Mesenteric fat pad (tissue), 1 donor: ENCODE measurements at places on chromosomes 11 and 22.

GRCh38 chr11:111379602-111380136 lies 594 bp upstream of the POU2AF1 start:
- no peak for DNase-seq

DNA sequence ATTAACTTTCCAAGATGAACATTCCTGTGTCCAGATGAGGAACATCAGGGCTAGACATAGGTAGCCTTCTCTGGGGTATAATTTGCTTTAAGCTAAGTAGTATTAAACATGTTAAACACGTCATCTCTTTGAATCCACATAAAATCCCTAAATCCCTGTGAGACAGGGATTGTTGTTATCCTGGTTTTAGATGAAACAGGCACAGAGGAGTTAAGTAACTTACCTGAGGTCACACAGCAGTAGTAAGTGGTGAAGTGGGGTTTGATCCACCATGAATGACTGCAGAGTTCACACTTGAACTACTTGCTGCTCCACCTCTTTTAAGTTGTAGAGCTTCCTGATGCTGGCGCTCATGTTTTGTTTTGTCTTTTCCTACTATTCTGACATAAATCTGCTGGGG lies 82.6 kb upstream of the NNMT start:
- no peak for DNase-seq

GRCh38 chr11:83766932-83767331 lies 480.8 kb upstream of the CCDC90B start:
- DNase-seq: no peak

DNA sequence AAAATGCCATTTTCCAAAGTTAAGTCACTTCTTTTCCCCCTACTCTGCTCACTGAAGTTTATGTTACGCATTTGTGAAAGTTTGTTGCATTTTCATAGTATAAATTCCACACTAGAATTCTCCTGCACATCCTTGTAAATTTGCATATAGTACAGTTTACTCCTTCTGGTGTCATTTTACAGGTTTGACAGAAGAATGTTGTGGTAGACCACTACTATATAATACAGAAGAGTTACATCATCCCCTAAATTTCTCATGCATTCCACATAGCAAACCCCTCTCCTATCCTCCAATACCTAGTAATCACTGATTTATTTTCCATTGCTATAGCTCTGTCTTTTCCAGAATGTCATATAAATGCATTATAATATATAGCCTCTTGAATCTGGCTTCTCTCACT lies 64.5 kb downstream of the CCDC73 start:
- no peak for DNase-seq

DNA sequence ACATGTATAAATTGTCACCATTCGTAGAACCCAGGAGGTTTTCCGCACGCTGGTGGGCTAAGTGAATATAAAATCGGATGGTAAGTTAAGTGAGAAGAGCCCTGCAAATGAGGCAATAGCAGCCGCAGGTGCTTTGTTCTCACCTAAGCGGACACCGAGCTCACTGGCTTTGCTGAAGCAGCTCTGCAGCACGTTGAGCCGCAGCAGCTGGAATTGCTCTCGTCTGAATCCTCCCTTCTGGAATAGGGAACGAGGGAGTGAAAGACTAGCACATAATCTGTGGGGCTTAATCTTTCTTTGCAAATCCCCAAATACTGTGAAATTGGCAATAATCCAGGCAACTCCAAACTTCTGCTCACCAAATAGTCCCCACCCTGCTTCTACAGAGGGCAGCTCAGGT lies 488.1 kb downstream of the NTM start:
- DNase-seq: no peak
